NCI-H2081 (cell line): ENCODE measurements at places on chromosomes 2 and 18.

GRCh38 chr18:37422116-37422515 is 143.5 kb downstream of the CELF4 start:
- DNase-seq = no peak

GRCh38 chr2:130790804-130791616 is 35.7 kb downstream of the AMER3 start:
- no peak for DNase-seq

DNA sequence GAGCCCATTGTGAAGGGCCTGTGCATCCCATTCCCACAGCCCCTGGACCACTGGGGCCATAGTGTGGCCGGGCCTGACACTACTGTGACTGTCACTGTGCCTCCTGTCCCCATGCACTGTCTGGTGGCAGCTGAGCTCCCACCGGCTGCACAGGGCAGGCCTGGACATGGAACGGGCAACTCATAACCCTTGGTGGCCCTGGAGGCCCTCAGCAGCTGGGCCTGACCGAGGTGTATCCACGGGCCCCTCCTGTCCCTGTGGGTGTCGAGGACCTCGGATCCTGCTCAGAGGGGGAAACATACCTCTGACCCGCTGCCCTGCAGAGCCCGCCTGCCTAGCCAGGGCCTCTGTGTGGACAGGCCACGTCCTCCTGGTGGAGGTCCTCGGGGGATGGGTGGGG is 7.8 kb upstream of the GAL3ST2 start:
- no peak for DNase-seq

DNA sequence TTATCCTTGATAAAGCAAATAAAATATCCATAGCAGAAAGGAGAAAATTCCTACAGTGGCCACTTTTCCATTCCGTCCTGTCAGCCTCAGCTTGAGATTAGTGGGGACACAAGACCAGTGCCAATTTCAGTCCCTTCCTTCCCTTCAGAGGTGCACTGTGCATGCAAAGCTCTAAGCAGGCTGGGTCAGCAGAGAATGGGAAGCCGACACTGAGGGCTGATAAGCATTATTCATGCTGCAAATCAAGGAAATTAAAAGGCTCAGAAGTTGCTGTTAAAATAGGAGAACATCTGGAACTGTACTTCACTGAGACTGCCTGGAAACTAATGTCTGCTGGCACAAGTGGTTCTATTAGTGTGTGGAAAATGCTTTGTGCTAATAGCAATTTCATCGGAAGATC is 534.3 kb downstream of the ADCYAP1 start:
- DNase-seq = no peak

DNA sequence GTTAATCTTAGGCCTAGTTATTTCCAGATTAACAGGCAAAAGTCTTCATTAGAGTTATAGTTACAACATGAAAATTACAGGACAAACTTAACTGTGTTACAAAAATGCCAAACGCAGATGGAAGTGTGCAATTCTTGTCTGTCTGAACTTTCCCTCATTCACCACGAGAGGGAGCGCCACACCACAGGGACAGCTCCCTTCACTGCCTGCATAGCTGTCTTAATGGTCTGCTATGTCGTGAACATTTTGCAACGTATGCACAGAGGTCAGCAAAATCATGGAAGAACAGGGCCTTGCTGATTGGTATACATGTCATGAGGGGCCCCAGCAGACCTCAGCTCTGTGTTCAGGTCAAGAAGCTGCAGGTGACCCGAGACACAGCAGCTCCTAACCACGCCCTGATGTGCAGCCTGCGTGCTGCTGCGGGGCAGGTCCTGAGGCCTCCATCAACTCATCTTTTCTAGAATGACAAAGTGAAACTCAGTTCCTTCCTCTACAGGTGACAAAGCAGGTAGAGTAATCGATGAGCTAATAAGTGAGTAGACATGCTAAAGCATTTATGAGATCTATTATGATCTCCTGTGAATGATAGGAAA is 78.8 kb upstream of the ATP8B1 start:
- DNase-seq = peak; percentile 46
